M059J (cell line): ENCODE measurements at places on chromosomes 16 and 17.

- peak; percentile 18 for DNase-seq
Measured at GRCh38 chr16:29316761-29317183, 89.7 kb downstream of the NPIPB11 start.

GRCh38 chr17:45009676-45010467 is 41.6 kb downstream of the DCAKD start:
- no peak for DNase-seq

DNA sequence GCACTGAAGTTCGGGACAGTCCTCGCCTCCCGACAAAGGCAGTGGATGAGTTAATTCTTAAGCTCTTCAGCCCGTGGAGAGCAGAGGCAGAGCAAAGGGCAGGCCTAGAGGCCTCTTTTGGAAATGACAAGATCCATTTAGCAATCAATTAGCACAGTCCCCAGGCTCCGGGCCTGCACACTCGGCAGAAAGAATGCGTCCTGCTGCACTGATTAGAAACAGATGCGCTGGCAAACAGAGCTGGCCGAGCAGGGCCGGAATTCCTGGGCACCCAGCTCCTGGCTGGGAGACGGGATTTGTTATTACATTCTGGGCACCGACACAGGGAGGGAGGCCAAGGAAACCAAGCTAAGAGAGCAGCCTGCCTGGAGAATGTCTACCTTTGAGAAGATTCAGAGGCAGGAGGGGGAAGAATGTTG is 162.9 kb downstream of the COPRS start:
- peak; percentile 94 for DNase-seq

GRCh38 chr17:42135664-42136653 is 13.4 kb downstream of the HSPB9 start:
- DNase-seq: peak; percentile 76

- peak; percentile 15 for DNase-seq
Measured at GRCh38 chr17:13631529-13631928, 29.8 kb upstream of the HS3ST3A1 start.

GRCh38 chr16:105521-105920 is 27.5 kb downstream of the MPG start:
- DNase-seq: no peak

DNA sequence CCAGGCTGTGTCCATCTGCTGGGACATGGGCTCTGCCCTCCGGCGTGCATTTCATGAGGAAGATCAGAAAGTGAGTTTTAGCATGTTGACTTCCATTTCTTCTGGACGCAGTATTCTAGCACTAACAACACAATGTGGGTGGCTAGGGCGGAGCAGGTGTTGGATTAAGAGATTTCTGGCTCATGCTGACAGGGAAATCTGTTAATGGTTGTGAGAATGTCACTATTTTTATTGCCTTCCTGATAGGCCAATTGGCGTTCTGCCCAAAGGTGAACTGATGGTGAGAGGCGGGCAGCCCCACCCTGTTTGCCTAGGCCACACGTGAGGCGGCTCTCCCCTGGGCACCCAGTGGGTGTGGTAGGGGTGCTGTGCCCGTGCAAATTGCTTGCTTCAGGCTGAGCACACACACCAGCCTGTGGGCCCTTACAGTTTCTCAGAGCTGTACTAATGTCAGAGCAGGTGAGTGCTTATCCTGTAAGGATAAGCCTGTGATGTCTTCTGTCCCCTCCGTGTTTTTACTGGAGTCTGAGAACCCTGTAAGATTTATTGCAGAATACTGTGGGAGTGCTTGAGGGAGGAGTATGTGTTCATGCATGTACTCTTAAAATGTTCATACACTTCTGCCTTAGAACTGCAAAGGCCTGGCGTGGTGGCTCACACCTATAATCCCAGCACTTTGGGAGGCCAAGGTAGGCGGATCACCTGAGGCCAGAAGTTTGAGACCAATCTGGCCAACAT is 30.9 kb downstream of the PGS1 start:
- no peak for DNase-seq

- peak; percentile 77 for DNase-seq
Measured at GRCh38 chr17:80035937-80036714, at the start of gene CCDC40. Gene CCDC40, plus strand, starts transcription at chr17:80036642. Its CDS starts 21 bp downstream, at chr17:80036663.

DNA sequence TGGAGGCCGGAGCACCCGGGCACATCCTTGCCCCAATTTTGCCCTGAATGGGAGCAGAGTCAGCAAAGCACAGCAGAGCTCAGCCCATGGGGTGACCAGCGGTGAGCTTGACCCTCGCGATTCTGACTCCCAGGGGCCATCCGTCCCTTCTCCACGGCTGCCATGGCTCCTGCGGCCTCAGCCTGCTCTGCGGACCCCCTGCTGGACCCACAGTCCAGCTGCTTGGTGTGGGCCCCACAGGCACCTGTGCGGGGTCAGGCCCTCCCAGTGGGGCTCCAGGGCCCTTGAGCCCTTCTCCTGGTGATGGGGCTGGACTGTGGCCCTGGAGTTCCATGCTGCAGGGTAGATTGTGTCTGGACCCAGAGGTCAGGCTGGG is 144.2 kb downstream of the ENGASE start:
- DNase-seq: no peak

DNA sequence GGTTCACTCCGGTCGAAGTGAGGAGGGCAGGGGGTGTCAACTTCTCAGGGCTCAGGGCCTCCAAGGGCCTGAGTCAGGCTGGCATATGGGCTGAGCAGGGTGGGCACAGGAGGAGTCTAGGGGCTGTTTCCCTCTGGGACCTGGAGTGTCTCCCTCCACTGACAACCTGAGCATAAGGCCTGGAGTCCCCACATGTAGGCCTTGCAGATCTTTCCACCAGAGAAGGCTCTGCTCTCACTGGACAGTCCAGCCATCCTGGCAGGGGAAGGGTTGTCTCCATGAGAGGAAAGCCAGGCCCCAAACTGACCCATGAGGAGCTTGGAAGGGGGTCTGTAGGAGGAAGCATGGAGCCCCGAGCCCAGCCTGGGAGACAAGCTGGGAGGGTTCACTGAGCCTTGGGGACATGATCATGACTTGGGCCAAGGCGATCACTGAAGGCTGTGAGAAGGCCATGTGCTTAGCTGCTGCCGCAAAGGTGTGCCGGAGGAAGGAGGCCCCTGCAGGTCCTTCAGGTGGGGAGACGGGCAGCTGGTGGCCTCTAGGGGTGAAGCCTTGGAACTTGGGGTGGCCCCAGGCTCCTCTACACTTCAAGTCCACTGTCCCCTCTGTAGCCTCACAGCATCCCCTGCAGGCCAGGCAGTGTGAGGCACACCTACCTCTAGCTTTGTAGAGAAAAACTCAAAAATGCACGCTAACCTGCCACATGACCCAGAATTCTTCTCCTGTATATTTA is 9.9 kb downstream of the CMTM2 start:
- DNase-seq: peak; percentile 49

GRCh38 chr17:49063652-49064051 is 66.5 kb downstream of the IGF2BP1 start:
- DNase-seq: peak; percentile 18

DNA sequence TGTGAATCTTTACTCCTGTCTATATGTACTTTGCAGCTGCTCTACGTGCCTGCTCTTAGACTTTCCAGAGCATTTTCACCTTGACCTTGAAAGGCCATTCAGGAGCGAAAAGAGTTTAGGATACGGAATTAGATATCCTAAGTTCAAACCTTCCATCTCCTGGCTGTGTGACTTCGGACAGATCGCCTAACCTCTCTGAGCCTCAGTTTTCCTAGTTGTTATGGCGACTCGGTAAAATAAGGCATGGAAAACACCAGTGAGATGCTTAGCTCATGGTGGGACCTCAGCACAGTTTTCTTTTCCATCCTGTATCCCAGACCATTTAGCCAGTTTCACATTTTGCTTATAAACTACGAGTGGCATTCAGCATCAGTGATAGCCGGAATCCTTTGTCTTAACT is 233.7 kb downstream of the RBFOX1 start:
- DNase-seq: no peak

GRCh38 chr16:1708083-1708767 is 2.2 kb downstream of the MAPK8IP3 start:
- no peak for DNase-seq

DNA sequence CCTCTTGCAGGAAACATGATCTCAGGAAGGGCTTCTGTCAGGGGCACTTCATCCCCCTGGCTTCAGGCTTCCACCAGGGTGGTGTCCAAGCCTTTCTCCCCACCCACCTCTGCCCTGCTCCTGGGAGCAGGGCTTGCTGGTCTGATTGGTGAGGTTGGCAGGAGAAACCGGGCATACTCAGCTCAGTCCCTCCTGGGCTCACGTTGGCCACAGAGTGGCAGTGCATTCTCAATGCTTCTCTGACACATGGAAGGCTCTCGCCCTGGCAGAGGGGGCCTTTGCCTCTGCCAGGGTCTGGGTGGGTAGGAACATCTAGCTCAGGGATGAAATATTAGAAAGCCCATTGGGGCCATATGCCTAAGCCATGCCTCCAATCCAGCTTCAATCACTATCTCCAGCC is 142.8 kb downstream of the AXIN2 start:
- no peak for DNase-seq

GRCh38 chr16:35188288-35189155 is 1729.1 kb downstream of the TP53TG3F start:
- no peak for DNase-seq

GRCh38 chr16:81695321-81696165 is 83.5 kb upstream of the PLCG2 start:
- no peak for DNase-seq

DNA sequence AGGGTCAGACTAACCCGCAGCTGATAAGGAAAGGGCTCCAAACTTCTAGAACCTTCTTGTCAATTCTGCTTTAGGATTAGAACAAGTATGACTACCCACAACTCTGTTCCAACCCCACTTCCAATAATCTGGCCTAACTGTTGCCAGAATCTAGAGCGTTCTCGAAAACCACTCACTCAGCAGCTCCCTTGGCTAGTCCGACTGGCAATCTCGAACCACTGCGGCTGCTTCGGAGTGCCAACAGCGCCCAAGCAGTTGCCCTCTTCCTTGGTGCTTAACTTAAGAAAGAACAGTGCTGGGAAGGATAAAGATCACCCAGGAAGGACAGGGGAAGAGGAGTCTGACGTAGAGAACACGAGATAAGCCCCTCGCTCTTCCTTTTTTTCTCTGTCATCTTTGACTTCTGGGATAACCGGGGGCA is 818 bp downstream of the DNAJC7 start:
- DNase-seq: no peak

- no peak for DNase-seq
Measured at GRCh38 chr16:30444231-30445148, 1.2 kb downstream of the SEPHS2 start.

DNA sequence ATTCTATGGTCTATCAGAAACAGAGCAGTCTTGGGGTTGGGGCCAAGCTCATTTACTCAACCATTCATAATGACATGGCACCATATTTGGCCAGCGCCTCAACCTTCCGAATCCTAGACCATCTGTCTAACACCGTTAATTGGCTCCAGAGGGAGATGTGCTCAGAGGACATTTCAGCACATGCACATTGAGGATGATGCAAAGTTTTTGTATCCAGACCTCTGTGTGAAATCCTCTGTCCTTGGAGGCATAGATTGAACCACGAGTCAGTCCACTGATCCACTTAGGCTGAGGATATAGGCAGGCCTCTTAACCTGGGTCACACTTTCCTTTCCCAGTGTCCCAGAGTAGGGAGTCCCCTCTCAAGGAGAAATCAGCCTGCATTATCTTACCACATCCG is 85.5 kb downstream of the SHISA6 start:
- no peak for DNase-seq

DNA sequence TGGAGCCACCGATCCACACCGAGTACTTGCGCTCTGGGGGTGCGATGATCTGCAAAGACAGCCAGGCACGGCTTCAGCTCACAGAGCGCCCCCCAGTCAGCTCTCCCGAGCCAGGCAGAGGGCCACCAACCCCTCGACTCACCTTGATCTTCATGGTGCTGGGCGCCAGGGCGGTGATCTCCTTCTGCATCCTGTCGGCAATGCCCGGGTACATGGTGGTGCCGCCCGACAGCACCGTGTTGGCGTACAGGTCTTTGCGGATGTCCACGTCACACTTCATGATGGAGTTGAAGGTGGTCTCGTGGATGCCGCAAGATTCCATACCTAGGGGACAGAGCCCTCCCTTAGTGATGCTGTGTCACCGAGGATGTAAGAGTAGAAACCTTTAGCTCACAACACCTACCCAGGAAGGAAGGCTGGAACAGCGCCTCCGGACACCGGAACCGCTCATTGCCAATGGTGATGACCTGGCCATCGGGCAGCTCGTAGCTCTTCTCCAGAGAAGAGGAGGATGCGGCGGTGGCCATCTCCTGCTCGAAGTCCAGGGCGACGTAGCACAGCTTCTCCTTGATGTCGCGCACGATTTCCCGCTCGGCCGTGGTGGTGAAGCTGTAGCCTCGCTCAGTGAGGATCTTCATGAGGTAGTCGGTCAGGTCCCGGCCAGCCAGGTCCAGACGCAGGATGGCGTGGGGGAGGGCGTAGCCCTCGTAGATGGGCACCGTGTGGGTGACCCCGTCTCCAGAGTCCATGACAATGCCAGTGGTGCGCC is 1.6 kb downstream of the ACTG1 start:
- DNase-seq: peak; percentile 36

DNA sequence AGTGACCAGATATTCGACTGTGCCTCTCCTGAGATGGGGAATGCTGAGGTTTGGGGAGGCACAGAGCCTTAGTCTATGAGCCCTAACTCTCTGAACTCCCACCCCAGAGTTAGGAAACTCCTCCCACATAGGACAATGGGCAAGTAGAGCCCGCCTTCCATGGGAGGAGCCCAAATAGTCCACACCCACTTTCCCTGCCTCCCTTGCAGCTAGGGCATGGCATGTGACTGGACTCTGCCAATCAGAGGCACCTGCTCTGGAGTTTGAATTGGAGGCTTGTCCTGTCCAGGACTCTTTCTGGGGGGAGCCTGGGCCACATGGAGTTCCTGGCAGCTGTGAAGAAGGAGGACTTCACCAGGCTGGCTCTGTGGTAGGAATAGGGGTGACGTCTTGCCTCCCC is 48.4 kb downstream of the SOCS1 start:
- no peak for DNase-seq

DNA sequence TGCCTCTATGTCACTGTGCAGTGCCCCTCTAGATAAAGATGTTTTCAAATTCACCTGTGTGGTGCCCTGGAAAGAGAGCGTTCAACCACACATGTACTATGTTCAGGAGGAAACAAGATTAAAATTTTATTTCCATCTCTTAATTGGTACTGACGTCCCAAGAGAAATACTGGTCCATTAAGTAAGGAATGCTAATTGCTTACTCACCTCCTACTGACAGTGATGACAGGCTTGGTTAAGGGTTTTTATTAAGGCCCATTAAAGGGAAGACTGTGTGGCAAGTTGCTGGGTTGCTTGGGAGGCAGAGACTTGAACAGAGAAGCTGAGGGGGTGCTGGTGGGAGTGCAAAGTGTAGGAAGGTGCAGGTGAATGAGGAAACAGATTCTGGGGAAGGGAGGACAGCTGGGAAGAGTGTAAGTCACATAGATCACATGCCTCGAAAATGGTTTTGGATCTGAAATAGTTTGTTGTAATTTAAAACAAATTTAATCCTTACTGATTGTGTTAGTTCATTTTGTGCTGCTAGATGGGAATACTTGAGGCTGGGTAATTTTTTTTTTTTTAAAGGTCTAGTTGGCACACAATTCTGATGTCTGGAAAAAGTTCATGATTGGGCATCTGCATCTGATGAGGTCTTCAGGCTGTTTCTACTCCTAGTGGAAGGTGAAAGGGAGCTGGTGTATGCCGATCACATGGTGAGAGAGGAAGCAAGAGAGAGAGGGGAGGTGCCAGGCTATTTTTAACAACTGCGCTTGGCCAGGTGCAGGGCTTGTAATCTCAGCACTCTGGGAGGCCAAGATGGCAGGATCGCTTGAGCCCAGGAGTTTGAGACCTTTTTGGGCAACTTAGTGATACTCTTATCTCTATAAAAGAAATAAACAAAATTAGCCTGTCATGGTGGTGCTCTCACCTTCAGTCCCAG is 140.5 kb downstream of the CACNG3 start:
- DNase-seq: no peak
